Effector memory CD4-positive, alpha-beta T cell (primary cell): ENCODE measurements at places on chromosomes 3 and 15.

DNA sequence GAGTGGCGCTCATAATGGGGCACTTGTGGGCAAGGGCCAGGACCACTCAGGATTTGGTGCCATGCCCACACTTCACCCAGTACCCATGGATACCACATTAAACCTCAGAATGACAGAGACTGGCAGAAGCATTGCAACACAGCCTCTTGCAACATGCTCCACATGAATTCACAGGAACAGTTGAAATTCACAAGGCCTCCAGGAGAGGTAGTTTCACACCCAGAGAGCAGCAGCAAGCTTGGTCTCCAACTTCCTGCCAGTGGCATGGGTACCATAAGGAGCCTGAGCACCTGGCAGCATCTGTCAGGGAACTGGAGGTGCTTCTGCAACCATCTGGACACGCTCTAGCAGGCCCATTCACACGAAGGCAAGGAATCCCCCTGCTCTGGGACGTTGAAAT, 101.0 kb downstream of the OSBPL10 start:
- no peak for DNase-seq

DNA sequence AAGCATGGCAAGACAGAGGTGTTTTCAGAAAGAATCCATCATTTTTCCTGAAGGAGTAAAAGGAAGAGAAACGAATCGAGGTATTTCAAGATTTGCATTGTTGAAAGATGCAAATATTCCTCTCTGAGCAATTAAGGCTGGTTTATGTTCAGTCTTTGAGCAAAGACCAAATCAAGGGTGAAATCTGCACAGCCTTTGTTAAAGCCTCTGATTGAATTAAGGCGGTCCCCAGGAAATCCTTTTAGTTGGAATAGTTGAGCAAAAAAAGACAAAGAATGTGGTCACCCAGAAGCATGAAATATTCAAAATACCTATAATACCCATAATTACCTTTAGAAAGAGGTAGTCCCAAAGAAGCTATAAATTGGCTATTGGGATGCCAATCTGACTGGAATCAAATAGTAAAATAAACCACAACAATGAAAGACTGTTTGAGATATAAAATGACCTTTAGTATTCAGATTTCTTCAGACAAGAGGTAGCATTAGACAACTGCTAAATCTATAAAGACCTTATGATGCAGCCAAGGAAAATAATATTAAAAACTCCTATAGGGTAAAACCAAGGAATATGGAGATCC, 1218.1 kb downstream of the ROBO2 start:
- DNase-seq = no peak

- no peak for DNase-seq
Measured at GRCh38 chr15:99096173-99096893, 8.5 kb upstream of the SYNM start.

- no peak for DNase-seq
Measured at GRCh38 chr3:79726786-79727185, 41.0 kb downstream of the ROBO1 start.

GRCh38 chr3:128194843-128195242, 41.6 kb downstream of the EEFSEC start:
- DNase-seq = no peak

DNA sequence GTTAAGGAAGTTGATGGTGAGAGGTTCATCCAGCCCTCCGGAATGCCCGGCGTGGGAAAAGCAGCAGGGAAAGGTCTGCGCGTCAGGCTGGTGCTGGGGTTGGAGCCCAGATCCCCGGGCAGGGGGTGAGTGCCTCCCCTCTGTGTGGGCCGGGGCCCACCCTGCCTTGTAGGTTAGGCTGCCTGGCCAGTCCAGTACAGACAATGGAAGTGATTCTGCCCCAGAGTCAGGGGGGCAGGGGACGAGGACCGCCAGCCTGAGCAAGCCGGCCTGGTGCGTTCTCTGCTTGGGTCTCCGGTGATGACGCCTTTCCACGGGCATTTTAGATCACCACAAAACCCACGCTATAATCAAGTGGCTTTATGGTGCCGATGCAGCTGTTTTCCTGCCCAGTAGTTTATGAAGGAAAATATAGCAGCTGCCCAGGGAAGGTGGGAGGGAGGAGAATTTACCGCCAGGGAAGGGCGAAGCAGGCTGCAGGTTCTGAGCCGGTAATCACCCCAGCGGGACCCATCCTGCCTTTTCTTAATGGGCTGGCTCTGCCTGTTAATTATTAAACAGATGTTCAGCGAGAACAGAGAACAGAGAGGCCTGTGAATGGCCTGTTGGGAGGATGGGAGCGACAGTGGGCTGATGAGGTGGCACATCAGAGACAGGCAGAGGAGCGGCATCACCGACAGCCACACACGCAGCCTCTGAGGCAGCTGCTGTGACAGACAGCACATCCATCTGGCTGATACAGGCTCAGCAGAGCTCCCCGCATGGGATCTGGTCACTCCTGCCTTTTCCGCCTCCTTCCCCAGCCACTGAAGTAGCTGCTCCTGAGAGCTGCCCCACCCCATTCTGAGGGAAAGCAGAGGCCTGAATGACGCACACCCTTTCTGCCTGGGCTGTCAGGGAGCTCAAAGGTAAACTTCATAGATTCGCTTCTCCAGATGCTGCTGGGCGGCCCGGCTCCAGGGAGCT, 35.2 kb downstream of the BDH1 start:
- no peak for DNase-seq

DNA sequence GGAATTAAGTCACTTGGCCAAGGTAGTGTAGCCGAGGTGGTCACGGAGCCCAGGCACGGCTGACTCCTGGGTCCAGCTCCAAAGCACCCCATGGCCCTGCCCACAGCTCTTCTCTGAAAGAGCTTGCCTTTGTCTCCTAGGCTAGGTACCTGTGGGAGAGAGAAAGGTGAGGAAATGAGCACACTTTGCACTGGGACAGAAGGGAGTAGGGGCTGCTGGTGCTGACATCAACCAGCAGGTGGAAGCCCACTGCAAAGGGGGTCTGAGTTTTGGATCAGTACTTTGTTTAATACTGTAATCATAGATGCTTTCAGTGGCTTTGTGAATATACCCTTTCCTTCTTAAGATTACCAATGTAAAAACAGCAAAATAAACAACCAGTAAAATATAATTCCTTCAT, 128.3 kb upstream of the EIF1B start:
- DNase-seq = no peak

GRCh38 chr3:58419780-58420507, 13.7 kb downstream of the PDHB start:
- no peak for DNase-seq

GRCh38 chr3:64213224-64213878, 11.9 kb downstream of the PRICKLE2 start:
- DNase-seq = no peak

DNA sequence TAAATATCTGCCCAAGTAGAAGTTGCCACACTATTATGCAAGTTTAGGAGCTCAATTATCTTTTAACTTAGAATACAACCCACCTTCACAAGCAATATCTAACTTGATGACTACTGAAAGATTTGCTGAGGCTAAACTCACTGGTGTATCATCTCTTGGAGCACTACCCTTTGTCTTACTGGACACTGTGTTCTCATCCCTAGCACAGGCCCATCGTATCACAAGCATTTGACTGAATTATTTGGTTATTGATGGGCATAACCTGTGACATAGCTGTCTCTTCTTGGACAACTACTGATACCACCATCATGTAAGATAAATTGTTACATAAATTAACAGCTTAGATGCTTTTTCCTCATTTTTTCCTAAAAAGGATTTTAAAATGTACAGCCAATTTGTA, 216.2 kb upstream of the THBS1 start:
- no peak for DNase-seq

DNA sequence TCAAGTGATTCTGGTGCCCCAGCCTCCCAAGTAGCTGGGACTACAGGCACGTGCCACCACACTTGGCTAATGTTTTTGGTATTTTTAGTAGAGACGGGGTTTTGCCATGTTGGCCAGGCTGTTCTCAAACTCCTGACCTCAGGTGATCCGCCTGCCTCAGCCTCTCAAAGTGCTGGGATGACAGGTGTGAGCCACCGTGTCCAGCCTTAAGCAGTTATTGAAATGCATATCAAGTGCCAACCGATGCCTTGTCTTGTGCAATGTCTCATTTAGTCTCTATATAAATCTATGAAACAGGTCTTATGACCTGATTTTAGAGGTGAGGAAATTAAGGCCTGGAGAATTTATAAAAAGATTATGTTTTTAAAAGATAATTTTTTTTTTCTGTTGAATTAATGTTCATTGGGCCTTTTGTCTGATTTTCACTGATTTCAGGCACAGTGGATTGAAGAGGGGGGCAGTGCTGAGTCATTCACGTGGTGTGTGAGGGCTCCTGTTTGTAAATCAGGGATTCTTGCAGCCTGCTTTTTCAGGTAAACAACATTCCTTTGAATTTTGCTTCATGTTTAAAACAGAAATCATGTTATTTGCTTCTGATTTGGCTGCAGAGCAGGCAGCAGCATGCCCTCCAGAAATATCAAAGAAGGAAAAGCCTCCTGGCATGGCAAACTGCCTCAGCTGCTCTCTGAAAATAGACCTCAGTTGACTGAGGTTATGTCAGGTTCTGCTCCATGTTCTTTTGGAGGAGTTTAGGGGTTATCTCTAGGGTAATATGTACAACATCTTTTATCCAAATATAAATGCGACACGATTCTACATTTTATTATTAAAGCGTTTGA, 407.0 kb upstream of the RGMA start:
- DNase-seq = no peak

DNA sequence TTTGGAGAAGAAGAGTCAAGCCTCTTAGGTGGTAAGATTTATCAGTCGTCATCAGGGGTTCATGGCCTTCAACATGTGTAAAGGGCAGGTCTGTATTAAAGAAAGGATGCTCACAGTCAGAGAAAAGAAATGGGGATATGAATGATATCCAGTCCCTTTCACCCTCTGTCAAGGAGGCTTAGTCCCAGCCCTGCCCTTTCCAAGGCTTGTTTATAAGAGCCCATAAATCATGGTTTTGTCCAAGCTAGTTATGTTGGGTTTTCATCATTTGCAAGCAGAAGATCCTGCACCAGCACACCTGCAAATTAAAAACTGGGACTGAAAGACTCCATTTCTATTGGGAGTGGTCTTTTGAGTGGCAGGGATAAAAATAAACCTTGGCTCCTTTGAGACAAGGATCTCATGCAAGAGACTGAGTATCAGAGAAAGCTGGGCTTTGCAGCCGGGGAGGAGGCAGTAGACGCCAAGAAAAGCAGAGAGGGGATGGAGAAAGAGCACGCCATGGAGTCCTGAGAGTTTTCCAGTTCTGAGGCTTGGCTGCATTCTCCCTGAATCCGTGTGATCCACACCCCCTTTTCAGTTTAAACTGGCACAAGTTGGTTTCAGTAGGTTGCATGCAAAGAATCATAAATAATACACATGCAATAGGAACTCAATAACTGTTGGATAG, 12.6 kb upstream of the PDIA5 start:
- no peak for DNase-seq

DNA sequence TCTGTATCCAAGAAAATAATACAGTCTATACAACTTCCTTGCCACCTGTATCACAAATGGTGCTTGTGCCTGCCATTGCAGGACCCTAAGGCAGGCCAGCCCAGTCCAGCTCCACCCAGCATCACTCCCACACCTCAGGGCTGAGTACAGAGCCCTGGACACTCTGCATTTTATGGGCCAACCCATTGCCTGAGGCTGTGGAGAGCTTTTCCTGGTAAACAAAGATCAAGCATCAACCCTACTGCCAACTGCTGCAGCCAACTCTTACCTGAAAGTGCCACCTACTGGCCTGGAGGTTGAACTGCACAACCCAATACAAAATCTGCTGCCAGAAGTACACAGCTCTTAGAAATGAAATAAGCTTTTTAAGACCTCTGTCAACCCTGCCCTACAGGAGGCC, 1082.2 kb downstream of the NAALADL2 start:
- no peak for DNase-seq

DNA sequence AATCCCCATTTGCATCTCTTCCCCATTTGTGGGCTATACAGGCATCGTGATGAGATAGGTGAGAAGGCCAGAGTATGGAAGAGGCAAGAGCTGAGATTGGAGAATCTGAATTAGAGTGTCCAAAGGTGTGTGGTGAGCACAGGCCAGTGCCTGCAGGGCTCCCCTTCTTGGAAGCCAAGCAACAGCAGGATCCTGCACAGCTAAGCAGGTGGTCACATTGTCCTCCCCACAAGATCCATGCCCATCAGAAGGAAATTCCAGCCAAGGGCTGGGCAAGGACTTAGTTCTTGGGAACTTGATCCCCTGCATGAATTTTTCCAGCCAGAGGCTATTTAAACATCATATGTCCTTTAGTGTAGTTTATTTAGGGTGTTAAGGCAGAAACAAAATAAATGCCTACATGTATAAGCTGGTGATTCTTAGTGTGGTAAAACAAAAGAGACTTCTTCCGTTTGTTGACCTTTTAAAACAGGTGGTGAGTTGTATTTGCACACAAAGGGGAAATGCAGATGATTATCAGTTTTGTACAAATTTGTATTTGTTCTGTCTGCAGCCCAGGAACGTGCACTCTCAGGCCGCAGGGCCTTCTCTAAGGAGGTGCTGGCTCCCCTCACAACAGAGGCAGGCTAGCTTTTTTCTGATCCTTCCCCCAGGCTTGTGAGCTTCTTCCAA, 110.2 kb downstream of the PLCL2 start:
- no peak for DNase-seq

DNA sequence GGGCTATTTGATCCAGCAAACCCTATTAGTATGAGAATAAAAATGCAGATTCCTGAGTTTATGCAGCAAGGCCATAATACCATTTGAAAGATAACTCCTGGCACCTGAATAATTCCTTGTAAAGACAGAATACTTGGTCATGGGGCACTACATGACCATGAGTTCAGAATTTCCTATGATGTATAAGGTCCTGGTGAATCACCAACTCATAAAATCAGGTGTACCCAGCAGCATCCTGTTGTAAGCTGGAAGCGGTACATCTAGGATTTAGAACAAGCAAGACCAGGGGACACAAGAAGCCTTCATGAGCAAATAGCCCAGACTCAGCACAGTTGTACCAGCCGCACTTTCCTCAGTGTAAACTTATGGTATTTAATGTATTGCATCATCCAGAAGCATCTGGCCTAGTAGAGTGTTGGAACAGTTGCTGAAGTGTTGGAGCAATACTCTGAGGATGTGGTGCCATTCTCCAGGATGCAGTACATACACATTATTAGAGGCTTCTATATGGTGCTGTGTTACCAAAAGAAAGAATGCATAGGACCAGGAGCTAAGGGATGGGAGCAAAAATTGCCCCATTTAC, 233.4 kb downstream of the SQOR start:
- DNase-seq = no peak

GRCh38 chr3:4866866-4867265, 112.4 kb upstream of the BHLHE40 start:
- DNase-seq = no peak

GRCh38 chr3:30317561-30317960, 288.8 kb upstream of the TGFBR2 start:
- DNase-seq = no peak

- peak; percentile 69 for DNase-seq
Measured at GRCh38 chr15:99925661-99926461, 192.6 kb upstream of the LYSMD4 start.
